ENCODE measurements at places on chromosomes 13 and 19.

DNA sequence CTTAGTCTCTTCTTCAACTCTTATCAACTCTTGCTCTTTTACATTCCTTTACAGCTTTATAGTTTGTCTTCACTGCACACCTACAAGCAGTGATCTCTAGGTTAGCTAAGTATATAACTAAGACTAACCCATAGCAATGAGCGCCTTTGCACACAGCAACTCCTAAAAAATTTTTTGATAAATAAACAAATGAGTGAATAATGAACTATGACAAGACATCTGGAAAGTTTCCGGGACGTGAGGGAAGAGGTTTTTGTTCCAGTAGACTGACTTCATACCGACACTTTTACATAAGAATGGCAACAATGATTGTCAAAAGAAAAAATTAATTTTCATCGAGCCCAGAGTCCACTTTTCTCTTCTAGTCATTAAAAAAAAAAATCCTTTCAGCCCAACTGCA, 98.3 kb downstream of the ELF1 start:
- no peak for DNase-seq

DNA sequence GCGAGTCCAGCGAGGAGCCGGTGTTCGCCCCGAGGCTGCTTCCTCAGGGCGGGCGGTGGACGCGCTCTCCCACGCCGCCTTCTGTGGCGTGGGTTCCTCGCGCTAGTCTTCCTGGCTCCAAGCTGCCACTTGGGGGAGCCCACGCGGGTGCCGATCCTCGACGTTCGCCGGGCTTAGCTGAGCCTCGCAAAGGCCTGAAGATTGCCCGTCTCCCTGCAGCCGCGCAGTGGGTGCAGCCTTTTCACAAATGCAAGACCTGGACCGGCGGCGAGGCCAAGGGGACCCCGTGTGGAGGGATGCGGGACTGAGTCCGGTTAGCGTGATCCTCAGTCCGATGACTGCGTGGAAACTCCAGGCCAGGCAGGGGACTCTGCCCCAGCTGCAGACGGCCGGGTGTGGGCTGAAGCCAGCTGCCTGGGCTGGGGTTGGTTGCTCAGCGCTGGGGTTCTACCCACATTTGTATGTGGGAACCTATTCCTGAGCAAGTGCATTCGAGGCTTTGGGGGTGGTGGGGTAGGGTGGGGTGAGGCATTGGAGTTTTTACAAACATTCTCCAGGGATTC, 16.6 kb upstream of the LRP3 start:
- DNase-seq = no peak

DNA sequence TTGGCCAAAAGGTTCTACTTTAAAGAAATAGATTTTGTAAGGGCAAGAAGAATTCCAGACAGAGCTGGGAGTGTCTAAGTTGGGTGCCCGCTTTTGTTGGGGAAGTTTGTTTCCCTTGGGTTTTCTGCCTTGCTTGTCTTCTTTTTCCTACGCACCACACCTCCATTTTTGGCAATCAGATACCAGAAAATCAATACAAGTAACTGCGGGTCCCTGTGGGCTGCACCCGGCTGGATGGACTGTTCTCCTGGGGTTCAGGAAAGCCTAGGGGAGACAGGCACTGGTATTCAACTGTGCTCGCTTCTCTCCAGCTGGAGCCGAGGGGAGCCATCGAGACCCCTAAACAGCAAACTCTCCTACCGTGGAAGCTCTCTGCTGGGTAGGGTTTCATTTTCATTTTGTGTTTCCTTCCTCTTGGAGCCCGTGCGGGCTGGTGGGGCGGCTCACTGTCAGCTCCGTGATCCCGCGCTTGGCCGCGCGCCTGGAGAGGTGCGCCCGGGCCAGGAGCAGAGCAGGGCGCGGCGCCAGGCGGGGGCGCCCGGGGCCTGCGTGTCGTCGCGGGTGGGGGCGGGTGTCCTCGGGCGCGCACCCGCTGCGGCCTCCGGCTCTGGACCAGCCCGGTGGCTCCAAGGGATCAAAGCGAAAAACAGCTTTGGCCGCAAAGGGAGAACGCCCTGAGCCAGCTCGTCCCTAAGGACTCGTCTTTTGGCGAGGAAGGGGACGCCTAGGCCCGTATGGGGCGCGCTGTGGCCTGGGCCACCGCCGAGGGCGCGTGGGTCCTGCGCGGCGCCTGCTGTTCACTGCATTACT, 347.2 kb downstream of the ZNF536 start:
- no peak for DNase-seq

DNA sequence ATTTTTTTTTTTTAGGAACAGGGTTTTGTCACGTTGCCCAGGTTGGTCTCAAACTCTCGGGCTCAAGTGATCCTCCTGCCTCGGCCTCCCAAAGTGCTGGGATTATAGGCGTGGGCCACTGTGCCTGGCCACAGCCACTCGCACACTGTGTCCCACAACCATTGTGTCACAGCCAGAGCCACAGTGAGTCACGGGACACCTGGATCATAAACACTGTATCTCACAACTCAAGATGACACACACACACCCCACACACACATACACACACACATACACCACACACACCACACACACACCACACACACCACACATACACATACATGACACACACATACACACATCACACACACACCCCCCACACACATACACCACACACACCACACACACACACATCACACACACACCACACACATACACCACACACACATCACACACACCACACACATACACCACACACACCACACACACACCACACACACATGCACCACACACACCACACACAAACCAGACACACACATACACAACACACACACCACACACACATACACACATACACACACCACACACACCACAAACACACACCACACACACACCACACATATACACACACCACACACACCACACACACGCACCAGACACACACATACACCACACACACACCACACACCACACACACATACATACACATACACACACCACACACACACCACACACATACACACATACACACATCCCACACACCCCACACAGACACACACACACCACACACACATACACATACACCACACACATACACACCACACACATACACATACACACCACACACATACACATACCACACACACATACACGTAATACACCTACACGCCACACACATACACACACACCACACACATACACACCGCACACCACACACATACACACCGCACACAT, 16.2 kb downstream of the ELAVL3 start:
- DNase-seq = no peak

GRCh38 chr13:24108615-24108965, 51.9 kb upstream of the SPATA13 start:
- DNase-seq = no peak

DNA sequence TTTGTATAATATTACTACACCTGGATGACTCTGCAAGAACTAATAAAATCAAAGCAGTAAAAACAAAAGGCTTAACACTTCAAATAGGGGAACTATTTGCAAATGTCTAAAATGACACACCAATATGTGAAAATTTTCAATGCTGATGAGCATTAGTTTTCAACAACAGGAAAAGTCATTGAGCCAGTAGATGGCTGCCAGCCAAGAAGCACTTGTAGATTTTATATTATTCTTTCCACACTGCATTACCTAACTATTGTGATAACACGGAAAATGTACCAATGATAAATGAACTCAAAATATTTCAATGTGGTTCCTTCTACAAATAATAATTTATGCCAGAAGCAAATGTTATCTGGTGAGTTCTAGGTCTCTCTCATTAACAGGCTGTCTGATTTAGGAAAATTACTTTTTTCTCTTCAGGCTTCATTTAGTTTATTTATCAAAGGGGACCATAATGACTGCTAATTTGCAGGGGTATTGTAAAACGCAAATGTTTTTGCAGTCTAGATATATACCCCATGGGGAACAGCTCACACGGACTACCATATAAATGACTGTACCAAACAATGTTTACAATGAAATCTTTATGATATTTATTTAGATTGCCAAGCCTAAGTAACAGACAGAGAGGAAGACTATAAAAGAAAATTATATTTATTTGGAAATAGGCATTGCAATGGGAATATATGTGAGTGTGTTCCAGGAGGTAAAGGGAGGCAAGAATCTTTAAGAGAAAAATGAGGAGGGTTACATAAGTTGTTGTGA, 407.8 kb downstream of the LIG4 start:
- DNase-seq = no peak

DNA sequence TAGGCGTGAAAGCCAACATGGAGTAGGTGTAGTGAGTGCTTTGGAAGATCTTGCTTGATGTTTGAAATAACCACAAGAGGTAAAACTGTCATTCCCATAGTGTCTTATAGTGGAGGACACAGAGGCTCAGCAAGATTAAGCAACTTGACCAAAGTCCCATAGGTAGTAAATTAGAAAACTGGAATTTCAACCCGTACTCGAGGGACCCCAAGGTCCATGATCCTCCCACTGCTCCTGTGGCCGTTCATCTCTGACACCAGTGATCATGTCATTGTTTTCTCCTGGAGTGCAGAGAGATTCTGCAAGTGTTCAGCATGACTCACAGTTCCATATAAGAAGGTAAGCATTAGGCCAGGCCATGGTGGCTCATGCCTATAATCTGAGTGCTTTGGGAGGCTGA, 126.9 kb downstream of the FGF9 start:
- DNase-seq = no peak

- no peak for DNase-seq
Observed at GRCh38 chr19:1647501-1648458, 4.6 kb downstream of the TCF3 start.

DNA sequence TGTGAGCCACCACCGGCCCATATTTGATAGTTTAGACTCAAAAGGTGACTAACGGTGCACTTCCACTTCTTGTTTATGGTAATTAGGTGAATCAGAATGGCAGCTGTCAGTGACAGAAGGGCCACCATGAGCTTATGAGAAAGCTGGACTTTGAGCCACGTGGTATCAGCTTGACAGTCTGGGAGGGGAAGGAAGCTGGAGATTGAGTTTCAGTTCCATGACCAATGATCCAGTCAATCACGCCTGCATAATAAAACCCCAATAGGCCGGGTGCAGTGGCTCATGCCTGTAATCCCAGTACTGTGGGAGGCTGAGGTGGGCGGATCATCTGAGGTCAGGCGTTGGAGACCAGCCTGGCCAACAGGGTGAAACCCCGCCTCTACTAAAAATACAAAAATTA, 8.2 kb downstream of the EID2B start:
- DNase-seq = no peak

DNA sequence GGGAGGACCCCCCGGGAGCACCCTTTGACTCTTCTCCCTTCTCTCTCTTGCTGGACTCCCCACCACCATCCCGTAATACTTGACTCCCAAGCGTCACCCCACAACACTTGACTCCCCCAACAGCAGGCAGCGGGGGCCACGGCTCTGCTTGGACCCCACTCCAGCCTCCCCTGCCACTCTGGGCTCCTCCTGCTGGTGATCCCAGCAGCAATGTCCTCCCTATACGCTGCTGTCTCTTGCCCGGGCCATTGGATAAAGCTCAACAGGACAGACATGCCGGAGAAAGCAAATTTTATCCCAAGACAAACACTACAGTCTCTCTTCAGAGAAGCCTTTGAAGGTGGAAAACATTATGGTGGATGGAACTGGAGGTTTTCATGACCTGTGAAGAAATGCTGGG, 20.4 kb upstream of the AMER2 start:
- no peak for DNase-seq

DNA sequence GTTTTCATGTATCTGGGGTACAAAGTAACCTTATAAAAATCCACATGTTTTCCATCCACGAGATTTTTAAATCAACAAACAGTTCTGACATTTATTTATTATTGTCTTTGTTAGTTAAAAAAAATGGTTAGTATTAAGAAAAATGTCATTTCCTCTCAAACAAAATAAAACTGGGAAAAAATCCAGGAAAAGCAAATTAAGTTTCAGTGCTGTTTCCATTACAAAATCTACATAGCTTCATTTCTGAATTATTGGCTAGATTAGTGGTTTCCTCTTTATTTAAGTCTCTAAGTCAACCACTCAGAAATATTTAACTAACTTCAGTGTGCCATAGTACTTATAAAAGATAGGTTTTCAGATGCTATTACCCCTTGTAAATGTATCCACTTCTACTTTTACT, 49.1 kb downstream of the MZT1 start:
- no peak for DNase-seq

- DNase-seq = no peak
Observed at GRCh38 chr19:45554481-45554880, 30.1 kb downstream of the OPA3 start.

DNA sequence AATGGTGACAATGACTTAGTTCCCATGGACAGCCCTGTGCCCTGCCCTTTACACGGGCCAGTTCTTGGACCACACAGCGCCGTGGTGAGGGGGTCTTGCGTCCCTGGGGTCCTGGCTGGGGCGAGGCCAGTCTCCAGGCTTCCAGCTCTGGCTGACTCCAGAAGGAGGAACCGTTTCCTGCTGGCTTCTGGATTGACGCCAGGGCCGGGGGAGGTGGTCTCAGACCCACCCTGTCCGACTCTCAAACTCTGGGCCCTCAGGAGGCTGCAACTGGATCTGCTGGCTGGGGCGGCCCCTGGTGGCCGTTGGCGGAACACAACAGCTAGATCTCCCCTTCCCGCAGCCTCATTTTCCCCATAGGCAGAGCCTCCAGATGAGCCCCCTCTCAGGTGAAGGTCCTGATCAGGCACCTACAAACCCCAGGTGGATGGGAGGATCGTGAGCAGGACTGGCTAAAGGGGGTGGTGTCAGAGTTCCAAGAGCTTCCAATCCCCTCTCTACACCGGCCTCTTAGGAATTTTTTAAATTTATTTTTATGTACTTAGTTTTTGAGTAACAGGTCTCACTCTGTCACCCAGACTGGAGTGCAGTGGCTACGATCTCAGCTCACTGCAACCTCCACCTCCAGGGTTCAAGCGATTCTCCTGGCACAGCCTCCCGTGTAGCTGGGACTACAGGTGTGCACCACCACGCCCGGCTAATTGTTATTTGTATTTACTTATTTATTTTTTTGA, 8.0 kb downstream of the CCDC194 start:
- peak; percentile 49 for DNase-seq

- DNase-seq = no peak
Observed at GRCh38 chr19:30670562-30671366, 298.6 kb downstream of the ZNF536 start.

- no peak for DNase-seq
Observed at GRCh38 chr19:39946532-39946931, 12.1 kb upstream of the FCGBP start.

GRCh38 chr19:18434411-18435175, 3.3 kb downstream of the ISYNA1 start:
- no peak for DNase-seq

DNA sequence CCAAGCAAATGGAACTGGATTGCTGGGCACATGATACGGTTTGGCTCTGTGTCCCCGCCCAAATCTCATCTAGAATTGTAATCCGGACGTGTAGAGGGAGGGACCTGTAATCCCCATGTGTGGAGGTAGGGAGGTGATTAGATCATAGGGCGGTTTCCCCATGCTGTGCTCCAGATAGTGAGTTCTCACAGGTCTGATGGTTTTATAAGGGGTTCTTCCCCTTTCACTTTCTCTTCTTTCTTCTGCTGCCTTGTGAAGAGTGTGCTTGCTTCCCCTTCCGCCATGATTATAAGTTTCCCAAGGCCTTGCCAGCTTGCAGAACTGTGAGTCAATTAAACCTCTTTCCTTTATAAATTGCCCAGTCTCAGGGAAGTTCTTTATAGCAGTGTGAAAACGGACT, 32.6 kb upstream of the MTIF3 start:
- DNase-seq = no peak

GRCh38 chr19:3029065-3029923, at the start of gene TLE2:
TLE2 (minus strand) TSS chr19:3029280; CDS start chr19:3028904, 376 bp downstream.
- no peak for DNase-seq

- DNase-seq = no peak
Observed at GRCh38 chr19:2724148-2724557, 3.0 kb upstream of the DIRAS1 start.

- no peak for DNase-seq
Observed at GRCh38 chr13:102970542-102970941, 95.7 kb downstream of the SLC10A2 start.
